CD4-positive, alpha-beta T cell treated with Interleukin-1 beta for 1 hour (primary cell): ENCODE measurements at places on chromosomes 7 and 10.

- no peak for DNase-seq
Measured at GRCh38 chr10:43263551-43264343, 3.1 kb downstream of the RASGEF1A start.

GRCh38 chr10:18164748-18165361 lies 24.6 kb downstream of the CACNB2 start:
- DNase-seq: no peak

- no peak for DNase-seq
Measured at GRCh38 chr10:86078639-86079035, 288.0 kb downstream of the GRID1 start.

DNA sequence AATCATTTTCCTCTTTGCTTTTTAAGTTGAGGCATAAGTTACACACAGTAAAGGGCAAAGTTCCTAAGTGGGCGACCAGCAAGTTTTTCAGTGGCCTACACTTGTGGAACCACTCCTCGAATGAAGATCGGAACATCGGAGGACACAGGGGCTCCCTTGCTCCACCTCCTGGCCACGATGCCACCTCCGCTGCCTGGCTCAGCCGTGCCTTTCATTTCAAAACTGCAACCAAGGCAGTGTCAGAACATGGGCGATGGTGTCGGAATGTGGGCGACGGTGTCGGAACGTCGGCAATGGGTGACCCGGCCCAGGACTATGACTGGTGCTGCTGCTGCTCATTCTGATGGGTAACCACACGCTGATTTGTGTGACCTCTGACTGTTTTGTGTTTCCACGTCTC lies 9.6 kb upstream of the VIPR2 start:
- DNase-seq: no peak

DNA sequence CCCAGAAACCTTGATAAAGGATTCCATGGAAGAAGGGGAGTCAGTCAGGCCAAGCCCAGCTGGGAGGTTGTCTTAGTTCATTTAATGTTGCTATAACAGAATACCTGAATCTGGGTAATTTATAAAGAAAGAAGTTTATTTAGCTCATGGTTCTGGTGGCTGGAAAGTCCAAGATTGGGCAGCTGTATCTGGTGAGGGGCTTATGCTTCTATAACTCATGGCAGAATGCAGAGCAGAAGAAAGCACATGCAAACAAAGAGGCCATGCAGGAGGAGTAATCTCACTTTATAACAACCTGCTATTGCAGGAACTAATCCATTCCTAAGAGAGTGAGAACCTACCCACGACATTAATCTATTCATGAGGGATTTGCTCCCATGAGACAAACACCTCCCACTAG lies 54.2 kb upstream of the ANKRD1 start:
- no peak for DNase-seq

DNA sequence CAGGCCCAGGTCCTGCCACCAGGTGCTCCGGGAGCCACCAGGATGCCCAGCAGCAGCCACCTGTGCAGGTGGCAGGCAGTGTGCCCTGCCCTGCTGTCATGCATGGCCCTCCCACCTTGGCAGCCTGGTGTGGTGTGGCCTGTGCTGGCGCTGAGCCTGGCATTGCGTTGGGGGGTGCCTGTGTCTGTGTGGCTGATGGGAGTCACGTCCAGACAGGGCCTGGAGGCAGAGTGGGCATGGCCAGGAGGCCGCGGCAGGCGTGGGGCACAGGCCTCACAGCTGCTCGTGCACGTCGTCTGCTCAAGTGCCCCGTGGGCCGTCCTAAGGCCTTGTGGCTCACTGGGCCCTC lies 8.7 kb downstream of the TTYH3 start:
- DNase-seq: no peak

DNA sequence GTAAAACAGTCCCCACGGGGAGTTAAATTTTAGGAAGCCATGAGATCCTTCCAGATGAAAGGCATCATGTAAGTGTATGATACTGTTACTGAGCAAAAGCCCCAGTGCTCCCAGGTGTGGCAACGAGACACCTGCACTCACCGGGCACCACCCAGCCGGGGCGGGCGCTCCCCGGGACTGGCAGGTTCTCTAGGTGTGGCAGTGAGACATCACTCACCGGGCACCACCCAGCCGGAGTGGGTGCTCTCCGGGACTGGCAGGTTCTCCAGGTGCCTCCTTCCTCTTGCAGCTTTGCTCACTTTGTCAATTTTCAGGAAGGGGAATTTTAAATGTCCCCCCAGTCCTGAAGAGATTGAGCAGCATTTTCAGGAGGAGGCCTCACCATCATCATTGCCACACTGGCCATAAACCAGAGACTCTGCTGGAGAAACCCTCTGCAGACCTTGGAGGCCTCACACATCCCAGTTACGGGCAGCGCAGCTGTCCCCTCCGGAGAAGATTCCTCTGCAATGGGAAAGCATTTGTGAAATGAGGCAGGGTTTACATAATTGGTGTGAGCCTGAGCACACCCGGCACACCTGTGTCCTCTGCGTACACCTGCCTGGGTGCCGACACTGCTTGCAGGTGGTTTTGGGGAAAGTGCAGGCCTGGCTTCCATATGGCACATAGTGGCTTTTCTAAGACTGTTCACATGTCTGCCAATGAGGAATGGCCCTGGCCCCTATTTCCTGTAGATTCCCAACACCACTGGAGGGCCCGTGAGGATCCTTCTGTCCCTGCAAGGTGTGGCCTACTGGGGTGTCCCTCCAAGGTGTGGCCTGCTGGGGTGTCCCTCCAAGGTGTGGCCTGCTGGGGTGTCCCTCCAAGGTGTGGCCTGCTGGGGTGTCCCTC lies 191.4 kb downstream of the EBF3 start:
- no peak for DNase-seq

DNA sequence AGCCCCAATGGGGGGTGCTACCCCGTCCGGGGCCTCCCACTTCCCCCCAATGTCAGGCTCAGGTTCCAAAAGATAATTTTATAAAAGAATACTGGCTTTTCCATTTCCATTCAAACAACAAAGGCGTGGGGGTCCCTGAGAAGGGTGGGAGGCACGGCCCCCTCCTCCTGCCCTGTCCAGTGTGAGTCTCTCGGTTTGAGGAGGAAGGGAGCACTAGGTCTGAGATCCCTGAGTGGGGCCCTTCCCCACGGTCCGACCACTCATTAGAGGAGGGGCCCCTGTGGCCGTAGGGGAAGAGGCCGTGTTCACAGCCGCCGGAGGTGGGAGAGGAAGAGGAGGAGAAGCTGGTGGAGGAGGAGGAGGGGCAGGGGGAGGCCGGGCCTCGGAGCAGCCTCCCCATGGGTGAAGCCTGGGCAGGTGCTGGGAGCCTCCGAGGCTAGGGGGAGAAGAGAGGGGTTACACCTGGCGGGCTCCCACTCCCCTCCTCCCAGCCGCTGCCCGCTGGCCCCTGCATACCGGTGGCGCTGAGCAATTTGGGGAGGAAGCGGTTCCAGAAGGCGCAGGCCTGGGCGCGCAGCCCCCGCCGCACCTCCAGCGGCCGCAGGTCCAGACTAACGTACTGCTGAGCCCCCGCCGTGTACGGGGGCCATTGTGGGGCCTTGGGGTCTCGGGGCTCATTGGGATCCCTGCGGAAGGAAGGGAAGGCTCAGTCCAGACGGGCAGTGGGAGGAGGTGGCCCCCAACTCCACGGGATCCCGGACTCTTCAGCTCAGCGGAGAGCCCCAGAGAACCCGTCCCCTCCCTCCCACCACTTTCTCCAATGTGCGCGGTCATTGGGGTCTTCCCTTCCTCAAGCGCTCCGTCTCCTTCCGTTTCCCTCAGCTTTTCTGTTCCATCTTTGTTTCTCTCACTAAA lies 1.4 kb upstream of the UFSP1 start:
- no peak for DNase-seq

GRCh38 chr10:44032216-44032615 lies 352.7 kb downstream of the CXCL12 start:
- no peak for DNase-seq

DNA sequence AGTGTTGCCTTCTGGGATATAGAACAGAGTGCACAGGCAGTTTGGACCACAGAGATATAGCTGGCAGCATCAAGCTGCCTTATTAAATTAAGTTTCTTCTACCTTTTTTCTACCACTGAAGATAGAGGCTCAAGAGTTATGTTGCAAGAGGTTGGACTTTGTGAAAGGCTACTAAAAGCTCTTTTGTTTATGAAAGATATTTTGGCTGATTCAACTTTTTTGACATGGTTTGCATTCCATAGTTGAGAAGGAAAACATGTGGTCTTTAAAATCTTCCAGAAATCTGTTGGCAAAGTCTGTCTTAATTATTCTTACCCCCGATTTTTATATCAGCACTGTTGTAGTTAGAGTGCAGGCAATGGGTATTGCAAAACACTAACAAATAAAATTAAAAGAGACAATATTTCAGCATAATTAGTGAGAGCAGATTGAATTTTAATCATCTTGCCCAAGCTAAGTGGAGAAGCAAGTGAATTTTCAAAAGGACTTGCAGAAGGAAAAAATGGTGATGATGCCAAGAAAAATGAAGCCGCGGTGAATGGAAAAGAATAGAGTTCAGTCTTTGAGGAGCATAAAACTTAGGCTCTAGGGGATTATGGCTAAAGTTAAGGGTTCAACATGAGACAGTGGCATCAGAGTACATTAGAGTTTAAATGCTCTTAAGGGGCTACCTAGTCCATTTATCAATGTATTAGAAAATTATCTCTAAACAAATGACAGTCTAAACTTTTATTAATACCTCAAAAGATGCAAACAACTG lies 450.9 kb upstream of the CNTNAP2 start:
- DNase-seq: no peak

GRCh38 chr7:139750459-139751095 lies 27.2 kb downstream of the HIPK2 start:
- no peak for DNase-seq

DNA sequence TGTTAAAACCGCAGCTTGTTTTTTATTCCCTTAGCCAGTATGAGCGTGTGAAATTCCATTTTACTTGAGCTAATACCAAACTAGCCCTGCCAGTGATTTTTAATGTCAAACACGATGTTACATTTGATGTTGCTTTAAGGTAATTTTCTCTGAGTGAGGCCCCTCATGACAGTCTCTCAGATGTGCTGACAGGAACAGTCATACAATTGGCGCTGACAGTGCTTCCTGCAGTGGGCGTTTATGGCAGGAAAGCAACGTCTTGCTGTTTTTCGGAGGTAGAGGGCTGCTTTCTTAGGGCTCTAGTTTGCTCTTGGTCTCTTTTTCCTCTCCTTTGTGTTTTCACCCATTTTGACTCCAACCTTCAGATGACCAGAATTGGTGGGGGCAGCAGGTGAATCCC lies 19.3 kb downstream of the PON1 start:
- DNase-seq: no peak

DNA sequence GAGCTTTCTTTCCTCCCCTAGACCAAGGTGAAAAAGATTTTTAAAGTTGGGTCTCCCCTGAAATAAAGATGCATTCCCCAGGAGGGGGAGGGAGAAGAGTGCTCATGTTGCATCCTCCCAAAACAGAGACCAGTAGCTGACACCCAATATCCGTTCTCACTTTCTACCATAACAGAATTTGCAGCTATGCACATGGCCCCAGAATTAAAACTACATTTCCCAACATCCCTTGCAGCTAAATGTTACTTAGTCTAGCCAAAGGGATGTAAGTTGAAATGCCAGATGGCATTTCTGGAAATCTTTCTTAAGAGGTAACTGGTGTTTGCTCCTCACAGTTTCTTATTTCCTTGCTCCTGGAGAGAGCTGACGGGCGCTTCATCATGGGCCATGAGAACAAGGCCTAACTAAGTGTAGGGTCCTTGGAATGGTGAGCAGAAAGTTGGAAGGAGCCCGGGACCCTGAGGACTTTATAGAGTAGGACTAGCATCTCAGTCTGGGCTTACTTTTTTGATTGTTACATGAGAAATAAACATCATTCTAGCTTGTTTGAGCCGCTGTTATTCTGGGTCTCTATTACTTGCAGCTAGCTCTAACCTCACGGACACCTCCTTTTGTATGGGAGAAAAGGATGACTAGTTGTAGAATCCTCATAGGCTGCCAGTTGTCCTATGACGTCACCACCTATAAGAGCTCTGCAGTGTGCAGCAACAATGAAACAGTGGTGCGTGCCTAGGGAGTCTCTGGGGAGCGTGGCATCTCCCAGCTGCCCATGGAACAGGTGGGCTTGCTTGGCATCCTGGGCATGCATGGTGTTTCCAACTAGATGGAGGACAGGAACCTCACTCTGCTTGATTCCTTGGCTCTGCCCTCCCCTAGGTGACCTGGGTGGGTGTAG lies 46.1 kb upstream of the EXOC6 start:
- no peak for DNase-seq

GRCh38 chr7:157675427-157675927 lies 338.7 kb downstream of the DNAJB6 start:
- DNase-seq: no peak

DNA sequence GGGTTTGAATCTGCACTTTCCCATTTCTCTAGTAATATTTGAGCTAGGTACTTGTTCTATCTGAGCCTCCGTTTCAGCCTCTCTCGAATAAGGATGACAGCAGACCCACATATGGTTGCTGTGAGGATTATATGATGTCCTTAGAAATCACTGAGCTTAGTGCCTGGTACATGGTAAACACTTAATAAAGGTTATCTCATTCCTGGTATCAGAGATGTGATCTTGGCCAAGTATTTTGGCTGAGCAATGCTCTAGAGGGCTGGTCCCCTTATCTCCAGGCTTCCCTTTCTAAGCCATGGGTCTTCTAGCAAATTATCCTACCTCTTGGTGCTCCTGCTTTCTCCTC lies 407 bp upstream of the MKRN1 start:
- no peak for DNase-seq

DNA sequence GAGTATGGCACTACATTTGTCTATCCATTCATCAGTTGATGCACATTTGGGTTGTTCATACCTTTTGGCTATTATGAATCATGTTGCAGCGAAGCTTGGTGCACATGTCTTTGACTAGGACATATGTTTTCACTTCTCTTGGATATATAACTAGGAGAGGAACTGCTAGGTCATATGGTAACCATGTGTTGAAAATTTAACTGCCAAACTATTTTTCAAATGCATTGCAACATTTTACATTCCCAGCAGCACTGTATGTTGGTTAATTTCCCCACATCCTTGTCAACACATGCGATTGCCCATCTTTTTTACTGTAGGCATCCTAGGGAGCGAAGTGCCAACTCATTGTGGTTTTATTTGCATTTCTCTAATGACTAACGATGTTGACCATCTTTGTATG lies 183.4 kb downstream of the PRKCQ start:
- no peak for DNase-seq

DNA sequence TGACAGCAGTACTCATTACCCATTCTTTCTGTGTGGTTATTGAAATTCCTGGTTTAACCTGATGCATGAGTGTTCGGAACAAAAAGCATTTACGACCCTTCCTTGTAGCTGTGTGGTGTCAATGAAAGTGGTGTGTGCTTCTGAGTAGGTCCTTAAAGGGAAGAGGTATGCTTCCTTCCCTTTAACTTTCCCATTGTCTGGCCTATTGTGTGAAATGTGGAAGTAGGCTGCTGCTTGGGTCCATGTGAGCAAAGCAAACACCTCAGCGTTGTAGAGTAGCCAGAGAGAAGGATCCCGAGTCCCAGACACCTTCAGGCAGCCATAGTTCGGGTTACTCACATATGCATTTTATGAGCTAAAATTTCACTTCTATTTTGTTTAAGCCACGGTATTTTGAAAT lies 74.7 kb downstream of the TSPAN12 start:
- DNase-seq: no peak

- no peak for DNase-seq
Measured at GRCh38 chr7:80646083-80646865, 7.8 kb downstream of the CD36 start.

- no peak for DNase-seq
Measured at GRCh38 chr7:84697506-84697905, 489.4 kb downstream of the SEMA3D start.
